ENCODE measurements at places on chromosomes 2 and 18.

DNA sequence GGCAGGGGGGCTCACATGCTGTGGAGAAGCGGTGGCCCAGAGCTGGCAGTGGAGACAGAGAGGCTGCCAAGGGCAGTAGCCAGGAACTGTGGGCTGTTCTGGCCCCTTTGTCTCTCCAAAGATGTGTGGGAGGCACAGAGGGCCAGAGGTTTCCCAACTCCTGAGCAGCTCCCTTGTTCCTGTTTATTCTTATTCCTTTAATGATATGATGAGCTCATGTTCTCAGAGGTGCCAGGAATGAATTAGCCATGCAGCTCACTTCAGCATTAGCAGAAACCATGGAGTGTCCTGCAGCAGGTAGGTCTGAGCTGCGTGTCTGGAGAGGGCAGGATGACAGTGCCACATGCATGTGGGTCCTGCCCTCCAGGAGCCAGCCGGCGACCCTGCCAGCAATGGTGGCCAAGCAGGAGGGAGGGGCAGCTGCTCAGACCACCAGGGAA is 77.9 kb upstream of the FZD7 start:
- H3K4me1 ChIP-seq: peaks cover 5% of the 10 kb centered on the region
- H3K4me3 ChIP-seq: no peak overlapping the region
- no peaks in the 10 kb centered on the region for H3K27me3 ChIP-seq
- DNase-seq: no peak
- H3K27ac ChIP-seq: no peak overlapping the region

- H3K27ac ChIP-seq: no peak overlapping the region
- no peak overlapping the region for H3K4me3 ChIP-seq
- no peaks in the 10 kb centered on the region for H3K4me1 ChIP-seq
- no peak for DNase-seq
Observed at GRCh38 chr2:201919308-201919634, 112.9 kb downstream of the CDK15 start.

DNA sequence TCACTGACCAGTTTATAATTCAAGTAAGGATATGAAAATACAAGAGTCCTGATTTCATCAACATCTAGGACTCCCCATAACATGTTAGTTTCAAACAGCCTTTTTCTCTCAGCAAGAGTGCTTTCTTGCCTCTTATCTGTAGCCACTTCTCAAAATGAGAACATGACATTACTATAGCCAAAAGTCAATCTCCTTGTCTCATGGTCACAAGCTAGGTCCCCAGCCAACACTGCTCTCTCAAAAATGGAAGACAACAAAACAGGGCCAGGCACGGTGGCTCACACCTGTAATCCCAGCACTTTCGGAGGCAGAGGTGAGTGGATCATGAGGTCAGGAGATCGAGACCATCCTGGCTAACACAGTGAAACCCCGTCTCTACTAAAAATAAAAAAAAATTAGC is 15.8 kb downstream of the CLASP1 start:
- no peak overlapping the region for H3K4me3 ChIP-seq
- DNase-seq: no peak
- H3K27me3 ChIP-seq: no peaks in the 10 kb centered on the region
- peaks cover 44% of the 10 kb centered on the region for H3K4me1 ChIP-seq
- no peaks in the 10 kb centered on the region for H3K36me3 ChIP-seq

GRCh38 chr2:54048117-54048785 is 67.2 kb upstream of the ACYP2 start:
- H3K4me1 ChIP-seq: peaks cover 6% of the 10 kb centered on the region
- H3K36me3 ChIP-seq: peaks cover 6% of the 10 kb centered on the region
- H3K27ac ChIP-seq: no peak overlapping the region
- H3K4me3 ChIP-seq: no peak overlapping the region

DNA sequence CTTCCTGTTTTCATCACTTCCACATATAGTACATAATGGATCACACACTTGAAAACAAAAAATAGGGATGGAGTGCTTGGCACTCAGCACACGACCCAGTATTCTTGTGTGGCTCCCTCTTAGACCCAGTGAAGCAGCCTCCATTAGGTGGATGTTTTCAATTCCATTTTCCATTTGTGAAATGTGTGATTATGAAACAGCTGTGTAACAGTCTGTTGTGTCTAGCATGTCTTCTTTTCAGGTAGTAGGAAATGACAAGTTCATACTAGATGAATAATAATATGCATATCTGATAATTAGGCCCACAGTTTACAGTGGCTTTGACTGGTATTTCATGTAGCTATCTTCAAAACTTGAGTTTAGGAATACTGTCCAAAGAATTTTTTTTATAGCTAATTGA is 35.5 kb downstream of the EML6 start:
- H3K4me1 ChIP-seq: no peaks in the 10 kb centered on the region
- H3K27me3 ChIP-seq: no peaks in the 10 kb centered on the region
- no peak overlapping the region for H3K4me3 ChIP-seq

GRCh38 chr2:231966886-231967285 is 5.4 kb downstream of the DIS3L2 start:
- H3K27ac ChIP-seq: no peak overlapping the region
- H3K4me1 ChIP-seq: peaks cover 12% of the 10 kb centered on the region
- H3K27me3 ChIP-seq: no peaks in the 10 kb centered on the region

DNA sequence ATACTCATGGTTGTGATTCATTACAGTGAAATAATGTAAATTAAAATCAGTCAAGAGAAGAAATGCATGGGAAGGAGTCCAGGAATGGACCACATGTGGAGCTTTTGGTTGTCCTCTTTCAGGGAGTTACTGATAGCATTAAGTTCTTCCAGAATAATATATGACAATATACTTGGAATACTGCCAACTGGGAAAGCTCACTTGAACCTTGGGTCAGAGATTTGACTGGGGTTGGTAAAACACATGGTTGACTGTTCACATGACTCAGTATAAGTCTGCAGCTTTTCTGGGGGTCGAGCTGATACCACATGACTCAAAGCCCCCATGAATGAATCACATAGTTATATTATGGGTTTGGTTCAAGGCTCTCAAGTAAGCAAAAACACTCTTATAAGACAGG is 1109.0 kb upstream of the CHAC2 start:
- H3K27ac ChIP-seq: no peak overlapping the region
- H3K4me3 ChIP-seq: no peak overlapping the region
- no peak for DNase-seq

DNA sequence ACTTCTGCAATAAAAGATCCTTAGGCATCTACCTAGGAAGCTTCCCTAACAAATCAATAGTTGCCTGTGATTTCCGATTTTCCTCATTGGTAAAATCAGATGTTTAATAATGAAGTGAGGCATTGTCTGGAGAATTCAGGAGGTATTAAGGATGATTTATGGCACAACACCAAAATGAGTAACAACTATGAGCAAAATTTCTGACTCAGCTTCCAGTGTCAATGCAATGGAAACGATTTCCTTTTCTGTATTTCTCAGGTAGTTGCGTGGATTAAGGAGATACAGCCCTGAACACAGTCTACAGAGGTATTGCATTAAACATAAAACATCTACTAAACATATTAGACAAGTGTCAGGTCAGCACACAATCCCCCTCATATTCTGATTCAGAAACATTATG is 99.5 kb downstream of the EPB41L3 start:
- DNase-seq: no peak

DNA sequence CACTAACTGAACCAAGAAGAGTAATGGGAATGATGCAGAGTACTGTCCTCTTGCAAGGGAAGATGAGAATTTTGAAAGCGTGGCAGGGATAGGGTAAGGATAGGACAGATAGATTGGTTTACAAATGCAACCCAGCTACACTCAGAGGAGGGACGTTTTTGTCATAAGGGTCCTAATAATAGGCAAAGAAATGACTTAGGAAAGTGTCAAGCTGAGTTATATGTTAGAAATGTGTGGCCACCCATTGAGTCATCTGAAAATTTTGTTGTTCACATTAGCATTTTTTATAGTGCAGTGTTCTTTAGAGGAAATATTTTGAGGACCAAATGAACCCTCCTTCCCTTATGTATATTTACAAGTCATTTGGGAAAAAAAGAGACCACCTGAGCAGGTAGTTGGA is 137.5 kb downstream of the PHLPP1 start:
- DNase-seq: no peak
- H3K4me1 ChIP-seq: no peaks in the 10 kb centered on the region
- H3K4me3 ChIP-seq: no peak overlapping the region
- no peaks in the 10 kb centered on the region for H3K27me3 ChIP-seq

DNA sequence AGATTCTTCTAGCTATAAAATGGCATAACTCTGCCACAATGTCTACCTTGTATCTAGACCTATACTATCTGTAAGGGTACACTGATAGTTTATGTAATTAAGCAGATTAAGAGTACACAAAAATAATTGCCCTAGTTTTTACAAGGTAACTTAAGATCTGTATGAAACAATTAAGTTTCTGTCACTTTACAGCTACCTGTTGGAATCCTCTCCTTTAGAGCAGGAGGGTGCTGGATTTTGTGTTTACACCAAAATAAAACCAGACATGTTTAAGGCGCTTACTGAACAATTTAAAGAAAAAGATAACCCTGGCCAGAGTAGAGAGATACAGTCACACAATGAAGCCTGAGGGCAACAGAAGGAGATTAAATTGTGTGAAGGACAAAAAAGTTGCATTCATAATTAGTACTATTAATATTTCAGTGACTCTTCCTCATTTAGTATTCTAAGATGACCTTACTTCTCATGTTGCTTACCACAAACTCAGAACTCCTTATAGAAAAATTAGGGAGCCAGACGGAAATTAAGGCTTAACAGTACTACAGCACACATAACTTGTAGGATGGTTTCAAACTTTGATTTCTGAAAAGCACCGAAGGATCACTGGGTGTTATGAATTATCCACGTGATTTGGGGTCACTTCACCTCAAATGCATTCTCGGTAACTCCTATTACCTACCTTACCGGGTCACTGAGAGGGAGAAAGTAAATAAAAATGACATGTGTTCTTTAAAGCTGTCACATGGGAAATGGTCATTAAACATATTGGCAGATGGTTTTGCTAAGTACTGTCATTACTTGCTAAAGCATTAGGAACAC is 1.0 kb downstream of the DARS1 start:
- no peak for DNase-seq
- H3K4me1 ChIP-seq: peaks cover 25% of the 10 kb centered on the region
- H3K36me3 ChIP-seq: peaks cover 35% of the 10 kb centered on the region
- H3K27me3 ChIP-seq: no peaks in the 10 kb centered on the region

GRCh38 chr2:167492486-167492885 is 604.2 kb downstream of the XIRP2 start:
- no peak overlapping the region for H3K27ac ChIP-seq
- no peaks in the 10 kb centered on the region for H3K4me1 ChIP-seq
- no peak overlapping the region for H3K4me3 ChIP-seq
- H3K27me3 ChIP-seq: no peaks in the 10 kb centered on the region
- DNase-seq: no peak

DNA sequence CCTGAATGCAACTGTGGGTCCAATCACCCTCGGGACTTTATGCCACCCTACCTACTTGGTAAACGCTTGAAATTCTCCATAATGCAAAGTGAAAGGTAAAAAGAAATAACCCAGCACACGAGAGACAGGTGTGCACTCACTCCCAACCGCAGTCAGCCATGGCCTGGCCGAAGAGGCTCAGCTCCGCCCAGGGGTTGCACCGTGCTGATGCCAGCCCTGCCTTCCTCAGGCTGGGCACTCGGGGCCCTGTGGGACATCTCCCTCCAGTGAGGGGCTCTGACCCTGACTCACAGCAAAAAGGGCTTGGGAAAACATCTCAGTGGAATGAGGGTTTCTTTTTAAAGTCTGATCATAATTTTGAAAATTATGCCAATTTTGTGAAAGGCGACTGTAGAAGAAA is 13.3 kb downstream of the SLC66A2 start:
- DNase-seq: no peak
- H3K4me3 ChIP-seq: no peak overlapping the region
- H3K27me3 ChIP-seq: no peaks in the 10 kb centered on the region
- peaks cover 42% of the 10 kb centered on the region for H3K4me1 ChIP-seq

DNA sequence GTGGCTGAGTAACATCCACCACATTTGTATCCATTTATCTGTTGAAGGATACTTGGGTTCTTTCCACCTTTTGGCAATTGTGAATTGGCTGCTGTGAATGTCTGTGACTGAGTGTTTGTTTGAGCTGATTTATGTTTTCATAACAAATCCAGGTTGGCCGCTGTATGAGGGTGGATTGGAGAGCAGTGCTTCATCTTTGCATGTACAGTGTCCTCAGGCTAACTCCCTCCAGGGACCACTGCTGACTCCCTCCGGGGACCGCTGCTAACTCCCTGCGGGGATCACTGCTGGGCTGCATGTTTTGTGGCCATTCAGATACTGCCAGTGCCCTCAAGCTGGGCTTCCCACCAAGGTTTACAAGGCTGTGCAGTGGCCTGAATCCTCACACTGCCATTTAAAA is 10.2 kb downstream of the BOK start:
- DNase-seq: no peak
- no peaks in the 10 kb centered on the region for H3K36me3 ChIP-seq
- H3K4me3 ChIP-seq: no peak overlapping the region
- H3K4me1 ChIP-seq: peaks cover 5% of the 10 kb centered on the region
- no peak overlapping the region for H3K27ac ChIP-seq

- H3K36me3 ChIP-seq: no peaks in the 10 kb centered on the region
- no peak overlapping the region for H3K27ac ChIP-seq
- no peaks in the 10 kb centered on the region for H3K27me3 ChIP-seq
- H3K4me1 ChIP-seq: no peaks in the 10 kb centered on the region
- no peak overlapping the region for H3K4me3 ChIP-seq
- no peak for DNase-seq
Observed at GRCh38 chr18:73384246-73384645, 516.5 kb upstream of the NETO1 start.

- H3K27ac ChIP-seq: no peak overlapping the region
- H3K27me3 ChIP-seq: no peaks in the 10 kb centered on the region
- H3K4me3 ChIP-seq: no peak overlapping the region
- DNase-seq: no peak
- H3K4me1 ChIP-seq: no peaks in the 10 kb centered on the region
Observed at GRCh38 chr18:71027531-71027930, 738.7 kb downstream of the SOCS6 start.

GRCh38 chr2:240992572-240993291 is 5.7 kb upstream of the SNED1 start:
- H3K27ac ChIP-seq: no peak overlapping the region
- no peak overlapping the region for H3K4me3 ChIP-seq
- no peaks in the 10 kb centered on the region for H3K36me3 ChIP-seq
- peak; percentile 10 for DNase-seq
- H3K4me1 ChIP-seq: peaks cover 15% of the 10 kb centered on the region
- H3K27me3 ChIP-seq: no peaks in the 10 kb centered on the region

- H3K27me3 ChIP-seq: no peaks in the 10 kb centered on the region
- no peak overlapping the region for H3K27ac ChIP-seq
- H3K36me3 ChIP-seq: no peaks in the 10 kb centered on the region
- H3K4me1 ChIP-seq: no peaks in the 10 kb centered on the region
- no peak for DNase-seq
- no peak overlapping the region for H3K4me3 ChIP-seq
Observed at GRCh38 chr18:54848121-54848520, 19.8 kb downstream of the RAB27B start.

GRCh38 chr2:221893501-221893900 is 321.4 kb upstream of the EPHA4 start:
- peaks cover 4% of the 10 kb centered on the region for H3K4me1 ChIP-seq
- H3K27ac ChIP-seq: no peak overlapping the region
- DNase-seq: no peak
- H3K27me3 ChIP-seq: no peaks in the 10 kb centered on the region

All from heart left ventricle (tissue), 16 donors.